ENCODE measurements at places on chromosomes 5 and 9.

- H3K27me3 ChIP-seq, result no peaks in the 10 kb centered on the region
- H3K36me3 ChIP-seq, result no peaks in the 10 kb centered on the region
- no peak overlapping the region for H3K4me3 ChIP-seq
These were observed 445.7 kb upstream of the TRPC7 start for GRCh38 chr5:136811086-136811485.

GRCh38 chr5:135456238-135457099, 4.3 kb upstream of the TIFAB start:
- H3K4me3 ChIP-seq, result no peak overlapping the region
- H3K4me1 ChIP-seq, result no peaks in the 10 kb centered on the region
- H3K27me3 ChIP-seq, result peaks cover 17% of the 10 kb centered on the region

GRCh38 chr5:96857924-96858323, 18.4 kb upstream of the ERAP2 start:
- no peaks in the 10 kb centered on the region for H3K27me3 ChIP-seq
- no peak overlapping the region for H3K4me3 ChIP-seq
- H3K27ac ChIP-seq, result no peak overlapping the region
- no peaks in the 10 kb centered on the region for H3K36me3 ChIP-seq

- no peaks in the 10 kb centered on the region for H3K27me3 ChIP-seq
- no peaks in the 10 kb centered on the region for H3K4me1 ChIP-seq
- H3K27ac ChIP-seq, result no peak overlapping the region
- DNase-seq, result no peak
- no peak overlapping the region for H3K4me3 ChIP-seq
These were observed 317.4 kb downstream of the MCTP1 start for GRCh38 chr5:94967525-94967924.

DNA sequence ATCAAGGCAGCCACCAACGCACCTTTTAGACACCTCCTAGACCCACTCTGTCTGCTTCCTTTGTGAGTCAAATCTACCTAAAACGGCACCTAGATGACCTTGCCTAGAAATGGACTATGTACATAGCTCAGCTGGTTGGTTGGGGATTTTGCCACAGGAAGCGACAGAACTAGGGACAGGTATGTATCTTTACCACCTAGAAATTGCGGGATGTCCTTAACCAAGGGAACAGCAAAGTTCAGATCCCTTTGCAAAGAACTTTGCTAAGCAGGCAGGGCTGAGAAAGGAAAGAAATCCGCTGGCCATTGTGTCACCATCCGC, 2.0 kb upstream of the ENC1 start:
- DNase-seq, result no peak
- peak overlapping the region; percentile 99 for H3K4me3 ChIP-seq
- H3K27me3 ChIP-seq, result no peaks in the 10 kb centered on the region
- H3K4me1 ChIP-seq, result peaks cover 38% of the 10 kb centered on the region

DNA sequence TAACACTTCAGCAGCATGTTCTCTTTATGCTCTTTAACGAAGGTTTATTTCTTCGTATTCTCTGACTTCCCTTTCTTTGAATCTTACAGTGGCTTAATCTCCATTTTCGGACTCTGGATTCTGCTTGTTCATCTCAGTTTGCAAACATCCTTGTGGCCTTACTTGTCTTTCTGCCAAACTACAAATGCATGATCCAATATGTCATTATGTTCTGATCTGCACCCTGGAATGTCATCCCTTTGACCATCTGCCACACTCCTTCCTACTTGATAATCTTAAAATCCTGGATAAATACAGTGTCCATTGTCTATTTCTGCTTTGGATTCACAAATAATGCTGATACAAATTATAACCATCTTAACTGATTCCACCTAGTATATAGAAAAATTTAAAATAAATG, 499.2 kb downstream of the CDH18 start:
- H3K27ac ChIP-seq, result no peak overlapping the region
- H3K4me1 ChIP-seq, result no peaks in the 10 kb centered on the region
- DNase-seq, result no peak

DNA sequence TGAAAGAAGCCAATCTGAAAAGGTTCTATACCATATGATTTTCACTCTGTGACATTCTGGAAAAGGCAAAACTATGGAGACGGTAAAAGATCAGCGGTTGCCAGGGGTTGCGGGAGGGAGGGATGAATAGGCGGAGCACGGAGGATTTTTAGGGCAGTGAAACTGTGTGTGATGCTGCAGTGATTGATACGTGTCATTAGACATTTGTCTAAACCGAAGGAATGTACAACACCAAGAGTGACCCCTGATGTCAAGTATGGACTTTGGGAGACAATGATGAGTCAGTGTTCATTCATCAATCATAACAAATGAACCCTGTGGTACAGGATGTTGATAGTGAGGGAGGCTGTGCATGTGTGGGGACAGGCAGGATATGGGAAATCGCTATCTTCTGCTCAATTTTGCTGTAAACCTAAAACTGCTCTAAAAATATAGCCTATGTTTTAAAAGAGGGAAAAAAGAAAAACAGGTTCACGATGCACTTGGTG, 34.4 kb downstream of the ERGIC1 start:
- peaks cover 86% of the 10 kb centered on the region for H3K4me1 ChIP-seq
- H3K27ac ChIP-seq, result peak overlapping the region; percentile 66
- no peak overlapping the region for H3K4me3 ChIP-seq
- no peaks in the 10 kb centered on the region for H3K27me3 ChIP-seq

DNA sequence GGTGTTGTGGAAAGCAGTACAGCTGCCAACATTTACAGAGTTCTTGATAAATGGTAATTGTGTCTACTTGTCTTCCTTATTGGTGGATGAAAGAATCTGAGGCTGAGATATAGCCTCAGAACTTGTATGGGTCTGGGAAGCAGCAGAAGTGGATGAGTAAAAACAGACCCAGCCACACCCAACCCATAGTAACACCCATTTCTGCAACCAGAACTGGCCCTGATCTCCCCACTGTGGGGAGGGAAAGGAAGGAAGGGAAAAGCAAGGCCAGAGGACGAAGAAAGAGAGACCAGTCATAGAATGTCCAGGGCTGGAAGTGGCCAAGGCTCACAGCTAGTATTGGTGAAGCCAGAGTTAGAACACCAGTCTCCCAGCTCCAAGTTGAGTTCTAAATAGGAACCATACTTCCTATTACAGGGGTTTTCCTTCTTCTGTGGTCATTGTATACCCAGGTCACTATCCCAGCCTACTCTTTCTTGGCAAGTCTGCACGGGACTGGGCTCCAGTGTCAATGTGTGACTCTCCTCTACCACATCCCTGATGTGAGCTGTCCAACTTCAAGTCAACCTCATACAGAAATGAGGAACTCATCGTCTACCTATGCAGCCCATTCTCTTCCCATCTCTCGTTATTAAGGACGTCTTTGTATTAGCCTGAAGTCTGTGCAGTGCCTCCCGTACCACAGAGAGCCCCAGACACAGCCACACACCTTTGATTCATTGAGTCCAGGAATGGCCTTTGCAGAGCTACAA, 35.9 kb downstream of the ITK start:
- H3K4me3 ChIP-seq, result no peak overlapping the region
- no peaks in the 10 kb centered on the region for H3K36me3 ChIP-seq
- no peaks in the 10 kb centered on the region for H3K4me1 ChIP-seq
- no peaks in the 10 kb centered on the region for H3K27me3 ChIP-seq

GRCh38 chr9:35871545-35871944, 1.3 kb upstream of the OR13J1 start:
- no peak for DNase-seq
- no peak overlapping the region for H3K4me3 ChIP-seq
- no peak overlapping the region for H3K27ac ChIP-seq
- H3K36me3 ChIP-seq, result no peaks in the 10 kb centered on the region

DNA sequence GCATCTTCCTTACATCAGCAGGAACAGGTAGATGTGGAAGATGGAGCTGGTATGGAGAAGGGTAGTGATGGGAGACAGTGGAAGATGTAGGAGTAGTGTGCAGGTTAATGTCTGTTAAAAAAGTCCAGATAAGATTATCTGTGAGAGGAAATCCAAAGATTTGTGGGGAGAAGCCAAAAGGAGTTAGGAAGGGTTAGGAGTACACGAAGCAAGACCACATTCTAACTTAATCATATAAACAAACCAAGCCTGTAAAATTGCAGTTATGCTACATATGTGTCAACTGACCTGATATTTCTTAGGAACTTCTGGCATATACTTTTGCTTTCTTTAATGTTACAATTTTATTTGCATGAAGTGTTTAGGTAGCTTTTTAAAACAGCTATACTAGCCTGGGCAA, 142.1 kb upstream of the DMRT1 start:
- peaks cover 99% of the 10 kb centered on the region for H3K4me1 ChIP-seq
- no peak for DNase-seq
- peaks cover 40% of the 10 kb centered on the region for H3K36me3 ChIP-seq
- H3K27me3 ChIP-seq, result no peaks in the 10 kb centered on the region

DNA sequence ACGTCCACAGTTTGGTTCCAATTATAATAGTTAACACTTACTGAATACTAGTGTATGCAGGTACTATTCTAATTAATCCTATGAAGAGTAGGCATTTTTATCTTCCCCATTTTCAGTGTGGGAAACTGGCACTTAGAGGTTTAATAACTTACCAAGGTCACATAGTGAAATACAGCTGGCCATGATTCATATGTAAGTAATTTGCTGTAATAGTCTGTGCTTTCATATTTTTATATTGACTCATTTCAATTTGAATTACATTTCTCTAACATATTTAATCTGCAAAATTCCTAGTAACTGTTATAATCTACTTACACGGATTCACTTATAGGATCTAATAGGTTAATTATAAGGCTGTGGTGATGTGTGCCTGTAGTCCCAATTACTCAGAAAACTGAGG, 19.4 kb downstream of the CCNH start:
- no peaks in the 10 kb centered on the region for H3K27me3 ChIP-seq
- peaks cover 4% of the 10 kb centered on the region for H3K4me1 ChIP-seq
- H3K4me3 ChIP-seq, result no peak overlapping the region
- peaks cover 62% of the 10 kb centered on the region for H3K36me3 ChIP-seq
- H3K27ac ChIP-seq, result no peak overlapping the region

- no peak overlapping the region for H3K27ac ChIP-seq
- H3K4me1 ChIP-seq, result no peaks in the 10 kb centered on the region
- H3K27me3 ChIP-seq, result no peaks in the 10 kb centered on the region
- no peak for DNase-seq
- H3K36me3 ChIP-seq, result no peaks in the 10 kb centered on the region
These were observed 151.5 kb downstream of the SLF1 start for GRCh38 chr5:94769996-94770395.

DNA sequence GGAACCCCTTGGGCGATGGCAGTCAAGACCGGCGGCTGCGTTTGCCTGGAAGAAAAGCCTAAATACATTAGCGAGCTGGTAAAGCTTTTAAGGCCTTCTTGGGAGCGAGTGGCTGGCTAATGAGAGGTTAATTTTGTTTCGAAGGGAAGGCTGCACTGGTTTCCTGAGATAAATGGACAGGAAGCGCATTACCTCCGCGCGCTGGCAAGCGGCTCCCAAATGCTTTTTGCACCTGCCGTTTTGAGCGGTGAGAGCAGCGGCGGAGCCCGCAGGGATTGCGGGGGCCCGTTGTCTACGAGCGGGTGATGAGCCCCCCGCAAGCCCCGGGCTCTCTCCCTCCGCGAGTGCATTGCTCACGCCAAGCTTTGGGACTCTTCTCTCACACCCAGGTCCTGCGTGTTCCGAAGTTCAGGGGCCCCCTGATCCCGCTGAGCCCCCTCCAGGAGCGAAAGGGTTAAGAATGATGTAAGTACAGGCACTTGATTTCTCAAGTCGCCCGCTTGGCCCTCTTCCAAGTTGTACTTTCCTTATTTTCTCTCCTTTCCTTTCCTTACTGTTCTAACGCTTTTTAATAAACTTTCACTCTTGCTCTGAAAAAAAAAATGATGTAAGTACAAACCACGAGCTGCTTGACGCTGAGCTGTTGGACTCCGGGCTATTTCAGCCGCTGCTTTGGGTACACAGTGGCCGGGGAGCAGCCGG, 3.1 kb upstream of the RGMB start:
- H3K4me1 ChIP-seq, result peaks cover 29% of the 10 kb centered on the region
- H3K4me3 ChIP-seq, result peak overlapping the region; percentile 72
- H3K36me3 ChIP-seq, result no peaks in the 10 kb centered on the region
- H3K27me3 ChIP-seq, result peaks cover 5% of the 10 kb centered on the region
- no peak overlapping the region for H3K27ac ChIP-seq

GRCh38 chr5:120817044-120817985, 353.2 kb downstream of the PRR16 start:
- DNase-seq, result no peak
- no peak overlapping the region for H3K27ac ChIP-seq
- H3K4me1 ChIP-seq, result no peaks in the 10 kb centered on the region
- no peaks in the 10 kb centered on the region for H3K36me3 ChIP-seq

DNA sequence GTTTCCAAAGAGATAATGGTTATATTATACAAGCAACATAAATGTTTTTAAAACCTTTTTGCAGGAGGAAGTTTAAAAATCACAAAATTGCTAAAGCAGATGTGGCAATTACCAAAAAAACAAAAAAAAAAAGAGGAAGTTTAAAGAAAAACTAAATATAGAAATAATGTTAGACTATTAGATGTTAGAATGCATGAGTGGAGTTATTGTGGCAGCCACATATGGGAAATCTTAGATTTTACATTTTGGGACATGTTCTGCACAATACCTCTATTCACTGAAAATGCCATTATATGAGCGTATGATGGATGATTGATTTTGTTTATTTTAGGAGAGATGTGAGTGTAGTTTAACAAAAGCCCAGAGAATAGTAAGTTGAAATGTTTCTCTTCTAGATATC, 31.2 kb upstream of the DTWD2 start:
- DNase-seq, result no peak
- no peaks in the 10 kb centered on the region for H3K27me3 ChIP-seq
- H3K36me3 ChIP-seq, result no peaks in the 10 kb centered on the region
- H3K27ac ChIP-seq, result no peak overlapping the region
- no peak overlapping the region for H3K4me3 ChIP-seq
- H3K4me1 ChIP-seq, result no peaks in the 10 kb centered on the region

DNA sequence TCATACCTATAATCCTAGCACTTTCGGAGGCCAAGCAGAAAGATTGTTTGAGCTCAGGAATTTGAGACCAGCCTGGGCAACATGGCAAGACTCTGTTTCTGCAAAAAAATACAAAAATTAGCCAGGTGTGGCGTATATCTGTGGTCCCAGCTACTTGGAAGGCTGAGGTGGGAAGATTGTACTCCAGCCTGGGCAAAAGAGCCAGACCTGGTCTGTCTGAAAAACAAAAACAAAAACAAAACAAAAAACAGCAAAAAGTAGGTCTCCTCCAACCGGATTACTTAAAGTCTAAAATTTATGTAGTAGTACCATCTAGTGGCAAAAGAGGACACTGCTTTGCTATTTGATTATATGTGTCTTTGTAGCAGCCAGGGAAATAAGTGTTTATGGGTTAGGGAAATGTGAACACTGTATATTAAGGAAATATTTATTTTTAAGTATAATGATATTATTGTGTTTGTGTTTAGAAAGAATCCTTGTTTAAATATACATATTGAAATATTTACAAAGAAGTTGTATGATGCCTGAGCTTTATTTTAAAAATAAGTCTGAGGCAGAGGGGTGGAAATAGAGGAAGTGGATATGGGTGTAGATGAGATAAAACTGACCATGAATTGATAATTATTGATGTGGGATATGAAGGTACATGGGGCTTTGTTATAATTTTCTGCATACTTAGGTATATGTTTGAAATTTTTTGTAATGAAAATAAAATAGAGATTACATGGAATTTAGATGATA, 20.0 kb downstream of the APC start:
- no peak overlapping the region for H3K27ac ChIP-seq
- H3K36me3 ChIP-seq, result no peaks in the 10 kb centered on the region
- H3K4me3 ChIP-seq, result no peak overlapping the region
- DNase-seq, result peak; percentile 61
- no peaks in the 10 kb centered on the region for H3K4me1 ChIP-seq

GRCh38 chr5:150305557-150305956, 2.9 kb upstream of the ARSI start:
- H3K4me1 ChIP-seq, result peaks cover 94% of the 10 kb centered on the region
- H3K27me3 ChIP-seq, result no peaks in the 10 kb centered on the region
- H3K27ac ChIP-seq, result no peak overlapping the region
- no peaks in the 10 kb centered on the region for H3K36me3 ChIP-seq
- no peak overlapping the region for H3K4me3 ChIP-seq

All from HepG2 (cell line).